ENCODE measurements at places on chromosomes 3 and 15.

GRCh38 chr3:94251566-94251965, 188.7 kb downstream of the NSUN3 start:
- no peak for DNase-seq

DNA sequence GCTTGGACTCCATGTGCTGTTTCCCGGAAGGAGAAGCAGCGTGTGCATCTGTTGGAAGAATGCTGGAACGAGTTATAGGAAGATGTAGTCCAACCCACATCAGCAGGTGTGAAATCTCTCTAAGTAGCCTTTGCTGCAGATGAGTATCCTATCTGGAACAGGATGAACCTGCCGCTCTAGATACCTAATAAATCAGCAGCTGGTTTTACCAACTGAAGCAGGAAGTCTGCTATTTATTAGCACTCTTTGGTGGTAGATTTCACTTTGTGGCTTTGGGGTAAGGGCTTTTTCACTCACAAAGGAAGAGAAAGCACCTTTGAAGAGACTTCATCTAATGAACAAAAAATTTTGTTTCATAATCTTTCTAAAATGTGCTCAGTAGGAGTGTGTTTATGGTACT, 66.4 kb downstream of the DCUN1D1 start:
- DNase-seq: no peak

DNA sequence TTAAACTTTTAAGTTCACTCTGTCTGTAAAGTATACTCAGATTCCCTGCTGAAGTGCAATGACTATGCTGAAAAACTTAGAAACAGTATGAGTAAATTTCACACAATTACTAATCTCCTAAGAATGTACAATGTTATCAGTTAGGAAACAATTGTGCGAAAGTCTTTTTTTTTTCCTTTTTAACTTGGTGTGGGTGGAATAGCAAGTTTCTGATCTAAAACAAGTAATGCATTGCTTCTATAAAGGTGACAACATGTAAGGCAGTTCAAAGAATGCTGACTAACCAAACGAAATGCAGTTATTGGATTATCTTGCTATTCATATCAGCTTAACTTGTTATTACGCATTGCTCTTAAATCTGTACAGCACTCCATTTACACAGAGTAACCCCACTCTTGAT, 19.3 kb upstream of the SLC12A8 start:
- peak; percentile 80 for DNase-seq

DNA sequence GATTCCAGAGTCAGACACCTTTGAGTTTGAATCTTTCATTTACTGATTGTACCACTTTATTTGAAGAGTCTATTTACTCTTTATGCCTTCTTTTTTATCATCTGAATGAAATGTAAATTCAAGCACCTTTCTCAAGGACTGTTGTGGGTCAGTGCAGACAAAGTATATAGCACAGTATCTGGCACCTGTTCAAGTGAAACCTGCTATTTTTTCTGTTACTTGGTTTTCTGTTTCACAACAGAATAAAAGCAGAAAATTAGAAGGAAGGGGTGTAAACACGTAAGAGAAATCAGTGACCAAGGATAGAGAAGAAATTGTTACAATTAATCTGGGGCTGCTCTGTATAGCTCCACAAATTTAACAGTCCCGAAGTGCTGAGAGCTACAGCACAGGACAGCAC, 357.4 kb downstream of the RSL24D1 start:
- DNase-seq: no peak

GRCh38 chr15:98855067-98855814, 152.4 kb downstream of the PGPEP1L start:
- no peak for DNase-seq
